T-helper 9 cell (primary cell): ENCODE measurements at places on chromosomes 3 and 15.
A peak's percentile ranks its signal among the peaks of the same experiment; 100 is the strongest.

DNA sequence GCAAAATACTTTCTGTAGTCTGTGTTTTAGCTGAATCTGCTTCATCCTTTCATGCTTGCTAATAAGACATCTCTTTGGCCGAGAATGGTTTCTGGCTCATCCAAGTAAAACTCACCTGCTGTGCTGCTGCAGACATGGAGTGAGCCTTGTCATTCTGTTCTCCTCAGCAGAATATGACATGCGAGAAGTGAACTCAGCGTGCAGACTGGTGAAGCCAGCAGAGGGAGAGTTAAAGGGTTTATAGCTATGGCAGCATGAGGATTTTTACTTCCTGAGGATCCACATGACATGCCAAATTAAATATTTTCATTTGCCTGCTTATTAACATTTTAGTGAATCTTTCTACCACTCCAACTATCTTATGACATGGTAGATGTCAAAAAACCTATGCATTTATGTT, 658.4 kb upstream of the NECTIN3 start:
- DNase-seq, result no peak

- DNase-seq, result no peak
Measured at GRCh38 chr3:182711853-182712252, 81.5 kb upstream of the ATP11B start.

- no peak for DNase-seq
Measured at GRCh38 chr3:41700155-41700554, 261.7 kb downstream of the ULK4 start.

GRCh38 chr3:53312832-53313231, 34.5 kb downstream of the DCP1A start:
- no peak for DNase-seq

GRCh38 chr3:147119989-147120388, 286.4 kb downstream of the ZIC4 start:
- DNase-seq, result no peak

DNA sequence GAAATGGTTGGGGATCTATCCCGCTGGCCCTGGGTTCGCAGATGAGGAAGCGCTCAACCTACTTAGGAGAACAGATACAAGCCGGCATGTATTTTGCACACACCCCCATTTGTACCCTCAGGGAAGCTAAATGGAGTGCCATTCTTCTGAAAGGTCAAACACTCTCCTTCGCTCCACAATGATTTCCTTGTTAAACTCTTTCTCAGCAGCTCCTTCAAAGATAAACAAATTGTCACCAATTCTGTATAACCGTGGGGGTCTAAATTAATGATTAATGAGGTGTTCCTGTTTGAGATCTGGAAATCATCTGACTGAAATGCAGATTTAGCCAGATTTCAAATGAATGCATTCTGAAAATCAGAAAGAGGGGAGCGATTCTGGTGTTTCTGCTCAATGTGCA, 124.0 kb downstream of the MEGF11 start:
- no peak for DNase-seq

GRCh38 chr3:153245661-153246060, 83.6 kb downstream of the RAP2B start:
- DNase-seq, result no peak

DNA sequence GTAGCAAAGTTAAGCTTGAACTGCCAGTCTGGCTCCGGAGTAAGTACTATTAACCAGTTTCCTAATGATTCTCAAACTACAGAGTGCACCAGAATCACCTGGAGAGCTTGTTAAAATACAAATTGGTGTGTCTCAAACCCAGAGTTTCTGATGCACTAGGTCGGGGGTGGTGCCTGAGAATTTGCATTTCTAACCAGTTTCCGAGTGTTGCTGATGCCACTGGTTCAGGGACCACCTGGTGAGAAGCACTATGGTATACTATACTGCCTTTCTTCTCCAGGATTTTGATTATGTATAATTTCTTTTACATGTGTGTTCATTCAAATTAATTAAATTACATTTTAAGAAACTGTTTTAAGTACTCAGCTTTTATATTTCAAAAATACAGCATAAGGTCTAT, 48.8 kb upstream of the PLSCR5 start:
- no peak for DNase-seq

GRCh38 chr15:91968610-91969009, 115.1 kb downstream of the SLCO3A1 start:
- DNase-seq, result no peak

DNA sequence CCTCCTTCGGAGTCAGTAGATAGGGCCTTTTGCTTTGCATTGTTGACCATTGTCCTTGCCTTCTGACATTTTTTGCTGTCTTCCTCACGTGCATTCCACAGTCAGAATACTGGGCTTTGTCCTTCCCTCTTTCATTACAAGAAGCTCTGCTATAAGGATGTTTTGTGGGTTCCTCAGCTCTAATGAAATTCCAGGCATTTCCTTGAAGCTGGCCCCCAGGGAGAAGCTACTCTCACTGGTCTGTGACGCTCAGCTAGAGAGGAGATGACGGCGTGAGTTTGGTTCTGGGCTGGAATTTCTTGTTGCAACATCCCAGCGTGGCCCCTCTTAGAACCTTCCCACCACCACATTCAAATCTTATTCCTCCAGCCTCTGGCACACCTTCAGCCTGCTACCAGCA, 210.2 kb downstream of the TJP1 start:
- no peak for DNase-seq

GRCh38 chr3:143731320-143731719, 116.9 kb downstream of the SLC9A9 start:
- DNase-seq, result no peak

DNA sequence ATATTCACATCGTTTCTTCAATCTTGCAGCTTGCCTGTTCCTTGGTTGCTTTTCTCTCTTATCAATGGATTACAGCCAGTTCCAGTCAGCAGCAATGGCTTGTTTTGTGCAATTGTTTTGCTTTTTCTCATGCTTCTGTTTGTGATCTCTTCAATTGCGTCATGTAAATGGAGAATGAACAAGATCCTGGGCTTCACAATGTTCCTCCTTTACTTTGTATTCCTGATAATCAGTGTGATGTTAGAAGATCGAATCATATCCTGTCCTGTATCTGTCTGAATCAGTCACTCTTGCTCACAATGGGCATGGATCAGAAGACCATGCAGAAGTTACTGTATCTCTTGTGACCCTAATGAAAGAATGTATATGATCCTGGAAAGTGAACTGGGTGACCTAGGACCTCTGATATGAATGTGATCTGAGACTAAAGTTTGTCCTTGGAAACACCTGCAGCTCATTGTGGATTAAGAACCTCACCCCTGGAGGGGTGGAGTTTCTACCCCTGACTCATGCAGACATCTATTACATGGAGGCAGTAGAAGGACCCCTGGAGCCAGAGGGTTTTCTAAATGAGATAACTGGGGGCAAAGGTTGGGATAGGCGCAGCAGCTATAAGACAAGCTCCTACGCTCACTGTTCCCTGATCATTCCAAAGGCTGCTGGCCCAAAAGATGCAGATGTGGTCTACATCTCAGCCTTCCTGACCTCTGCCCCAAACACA, 32.2 kb downstream of the SLC24A1 start:
- DNase-seq, result no peak

- no peak for DNase-seq
Measured at GRCh38 chr3:167559924-167560323, 86.1 kb upstream of the SERPINI2 start.

DNA sequence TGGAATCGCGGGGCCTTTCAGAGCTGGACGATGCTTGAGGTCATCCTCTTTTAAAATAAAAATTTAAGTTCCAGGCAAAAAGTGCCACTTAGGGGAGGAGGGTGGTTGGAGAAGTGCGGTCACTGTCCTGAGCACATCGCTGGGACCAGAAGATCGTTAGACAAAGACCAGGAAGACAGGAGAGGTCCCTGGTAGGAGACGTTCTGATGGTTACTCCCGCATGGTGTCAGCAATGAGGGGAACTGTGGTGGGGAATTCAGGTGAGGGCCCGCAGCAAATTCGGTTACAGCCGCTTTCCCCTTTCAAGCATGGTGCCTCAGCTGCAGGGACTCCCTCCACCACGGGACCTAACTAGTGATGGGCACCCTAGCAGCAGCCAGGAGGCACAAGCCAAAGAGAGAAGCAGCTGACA, 1.0 kb upstream of the ISY1 start:
- DNase-seq, result no peak

- DNase-seq, result peak; percentile 25
Measured at GRCh38 chr3:12796171-12797123, at the start of gene CAND2. CAND2 (plus strand) TSS chr3:12796680; CDS start chr3:12796721, 41 bp downstream.

- DNase-seq, result no peak
Measured at GRCh38 chr3:195077611-195078540, 193.1 kb downstream of the XXYLT1 start.

DNA sequence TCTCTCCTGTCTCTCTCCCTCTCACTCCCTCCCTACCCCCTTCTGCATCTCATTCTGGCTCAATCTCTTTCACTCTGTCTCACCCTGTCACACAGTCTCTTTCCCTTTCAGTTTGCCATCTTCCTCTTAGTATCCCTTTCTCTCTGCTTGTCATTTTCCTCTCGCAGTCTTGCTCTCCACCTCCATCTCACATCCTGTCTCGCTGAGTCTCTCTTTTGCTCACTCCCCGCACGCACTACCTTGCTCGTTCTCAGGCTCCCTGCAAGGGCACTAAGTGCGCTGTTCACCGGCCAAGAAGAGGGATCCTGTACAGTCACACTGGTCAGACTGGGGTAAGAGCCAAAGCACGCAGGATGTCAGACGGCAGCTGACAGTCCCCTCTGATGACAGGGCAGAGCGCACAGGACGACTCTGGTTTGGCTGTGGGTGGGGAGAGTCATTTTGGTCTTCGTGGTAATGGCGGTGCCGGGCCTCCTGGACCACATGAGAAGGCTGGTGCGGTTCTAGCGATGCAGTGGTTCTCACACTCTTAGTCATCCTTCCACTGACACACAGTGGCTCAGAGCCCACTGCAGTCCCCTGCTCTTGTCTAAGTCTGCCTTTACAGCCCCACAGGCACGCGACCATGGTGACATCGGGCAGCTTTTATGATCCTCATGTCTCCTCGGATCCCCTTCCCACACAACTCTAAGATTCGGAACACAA, 356.8 kb downstream of the FOXP1 start:
- peak; percentile 59 for DNase-seq

GRCh38 chr3:141921316-141921715, 44.9 kb downstream of the ATP1B3 start:
- no peak for DNase-seq

- no peak for DNase-seq
Measured at GRCh38 chr3:95705786-95706418, 1108.5 kb upstream of the EPHA6 start.

DNA sequence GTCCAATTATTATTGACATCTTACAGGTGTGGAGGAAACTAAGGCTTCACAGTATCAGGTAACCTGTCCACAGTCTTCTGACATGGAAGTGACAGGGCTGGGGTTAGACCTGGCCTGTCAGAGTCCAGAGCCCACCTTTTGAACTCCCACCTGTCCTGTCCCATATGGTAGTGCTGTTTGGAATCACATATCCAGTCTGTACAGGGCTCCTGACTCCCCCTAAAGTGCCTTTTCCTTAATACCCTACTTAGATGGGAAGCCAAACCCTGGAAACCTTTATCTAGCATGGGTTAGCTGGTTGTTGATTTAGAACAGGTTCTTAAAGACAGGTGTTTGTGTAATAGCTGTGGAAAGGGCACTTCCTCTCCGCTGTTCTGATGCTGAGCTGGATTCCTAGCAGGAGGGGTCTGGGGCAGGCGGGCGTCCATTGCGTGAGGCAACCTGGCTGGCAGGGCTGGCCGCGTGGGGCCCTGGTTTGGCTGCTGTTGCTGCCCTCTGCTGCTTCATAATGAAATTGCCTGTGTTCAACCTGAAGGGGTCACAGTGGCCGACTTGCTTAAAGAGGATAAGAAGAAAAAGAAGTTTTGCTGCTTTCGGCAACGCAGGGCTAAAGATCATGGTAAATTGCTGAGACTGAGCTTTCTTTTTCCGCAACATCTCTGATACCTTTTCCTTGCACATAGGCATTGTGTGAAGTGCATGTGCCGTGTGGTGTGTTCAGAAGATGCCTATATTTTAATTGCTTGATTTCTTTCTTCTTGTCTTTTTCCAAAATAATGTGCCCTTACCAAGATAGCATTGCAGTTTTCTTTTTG, 136.2 kb downstream of the CHDH start:
- peak; percentile 25 for DNase-seq

- DNase-seq, result no peak
Measured at GRCh38 chr3:70703305-70704102, 391.1 kb upstream of the MDFIC2 start.

DNA sequence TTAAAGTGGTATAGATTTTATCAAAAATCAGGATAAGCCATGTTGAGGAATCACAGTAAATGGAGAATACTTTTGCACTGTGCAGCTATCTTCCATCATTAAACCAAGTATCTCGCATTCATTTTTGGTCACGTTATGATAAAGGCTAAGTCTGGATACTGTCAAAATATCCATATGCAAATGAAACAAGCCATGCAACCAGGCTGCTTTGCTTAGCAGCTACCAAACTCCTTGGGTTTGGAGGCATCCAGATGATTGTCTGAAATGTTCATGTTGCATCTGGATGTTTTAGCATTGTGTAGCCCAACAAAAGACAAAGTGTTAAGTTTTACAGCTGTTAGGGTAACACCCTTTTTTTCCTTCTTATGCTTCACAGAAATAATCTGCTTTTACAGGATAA, 322.9 kb upstream of the MDFIC2 start:
- DNase-seq, result no peak

GRCh38 chr3:104070906-104071305, 1295.8 kb upstream of the ALCAM start:
- no peak for DNase-seq

DNA sequence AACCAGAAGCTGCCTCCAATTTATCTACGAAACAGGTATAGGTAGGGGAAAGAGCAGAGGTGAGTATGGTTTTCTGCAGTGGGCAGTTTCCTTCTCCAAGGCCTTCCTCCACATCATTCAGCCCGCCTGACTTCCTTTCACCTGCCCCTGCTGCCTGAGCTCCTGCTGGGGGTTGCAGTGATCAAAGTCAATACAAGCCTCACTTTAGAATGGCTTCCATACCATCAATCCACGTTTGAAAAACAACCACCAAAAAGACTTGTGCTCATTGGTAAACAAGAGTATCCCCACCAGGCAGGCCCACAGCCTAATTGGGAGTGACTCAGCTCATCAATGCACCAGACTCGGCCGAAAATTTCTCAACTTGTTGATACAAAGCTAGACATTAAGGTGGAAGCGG, 159.9 kb downstream of the MAGI1 start:
- DNase-seq, result no peak

GRCh38 chr15:28025413-28025812, 73.7 kb downstream of the OCA2 start:
- no peak for DNase-seq

DNA sequence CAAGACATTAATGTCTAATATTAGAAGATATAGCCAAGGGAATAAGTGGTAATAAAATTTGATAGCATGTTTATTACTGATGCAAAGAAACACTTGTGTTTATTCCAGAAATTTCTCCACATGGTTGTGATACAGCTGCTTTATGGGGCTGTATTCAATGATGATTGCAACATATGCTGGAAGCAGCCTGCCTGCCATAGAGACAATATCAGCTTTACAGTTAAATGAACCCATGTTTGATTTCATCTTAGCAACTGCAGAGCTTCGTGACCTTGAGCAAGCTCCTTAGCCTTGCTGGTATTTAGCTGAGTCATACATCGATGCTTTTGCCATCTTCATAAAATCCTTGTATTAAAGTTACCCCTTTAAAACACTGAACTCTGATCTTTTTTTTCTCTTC, 168.1 kb upstream of the STAC start:
- no peak for DNase-seq

GRCh38 chr15:50463423-50464358, 39.5 kb downstream of the USP8 start:
- DNase-seq, result no peak
